Keratinocyte (primary cell): ENCODE measurements at places on chromosomes 5 and 9.

- no peak overlapping the region for H3K27ac ChIP-seq
- H3K4me3 ChIP-seq: no peak overlapping the region
- peaks cover 6% of the 10 kb centered on the region for H3K27me3 ChIP-seq
- peaks cover 8% of the 10 kb centered on the region for H3K4me1 ChIP-seq
These were observed 14.6 kb upstream of the ANGPTL2 start for GRCh38 chr9:127136880-127137639.

DNA sequence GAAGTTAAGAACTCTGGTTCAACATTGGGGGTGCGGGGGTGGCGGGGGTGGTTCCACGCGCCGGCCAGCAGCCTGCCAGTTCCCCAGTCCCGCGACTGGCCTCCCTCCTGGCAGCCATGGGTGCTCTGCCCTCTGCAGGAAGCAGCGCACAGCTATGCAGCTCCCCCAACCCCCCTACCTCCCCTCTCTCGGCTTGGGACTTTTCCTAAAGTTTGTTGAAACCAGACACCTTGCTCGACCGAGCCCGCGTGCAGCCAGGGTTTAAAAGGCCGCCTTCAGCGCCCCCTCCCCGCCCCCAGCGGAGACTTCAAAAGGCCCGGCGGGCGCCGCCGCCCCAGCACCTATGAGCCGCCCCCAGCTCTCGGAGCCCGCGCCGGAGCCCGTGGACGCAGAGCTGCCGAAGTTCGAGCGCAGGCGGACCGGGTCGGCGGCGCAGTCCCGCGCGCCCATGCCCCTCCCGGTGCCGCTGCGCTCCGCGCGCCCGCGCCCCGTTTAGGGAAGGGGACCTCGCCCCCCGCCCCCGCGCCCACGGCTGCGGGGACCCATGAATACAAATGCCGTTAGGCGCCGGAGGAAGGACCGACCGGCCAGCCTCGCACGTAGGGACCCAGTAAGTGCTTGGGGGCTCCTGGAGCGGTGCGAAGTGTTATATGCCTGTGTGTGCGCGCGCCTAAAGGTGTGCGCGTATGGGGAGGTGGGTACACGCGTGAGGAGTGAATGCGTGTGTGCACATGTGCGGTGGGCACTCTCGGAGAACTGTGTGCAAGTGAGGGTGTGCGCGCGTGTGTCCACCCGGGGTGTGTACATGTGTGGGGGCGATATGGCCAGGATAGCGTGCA is 1.4 kb upstream of the COL27A1 start:
- H3K4me1 ChIP-seq: peaks cover 25% of the 10 kb centered on the region
- no peak overlapping the region for H3K27ac ChIP-seq
- H3K36me3 ChIP-seq: no peaks in the 10 kb centered on the region
- H3K4me3 ChIP-seq: peak overlapping the region; percentile 20

DNA sequence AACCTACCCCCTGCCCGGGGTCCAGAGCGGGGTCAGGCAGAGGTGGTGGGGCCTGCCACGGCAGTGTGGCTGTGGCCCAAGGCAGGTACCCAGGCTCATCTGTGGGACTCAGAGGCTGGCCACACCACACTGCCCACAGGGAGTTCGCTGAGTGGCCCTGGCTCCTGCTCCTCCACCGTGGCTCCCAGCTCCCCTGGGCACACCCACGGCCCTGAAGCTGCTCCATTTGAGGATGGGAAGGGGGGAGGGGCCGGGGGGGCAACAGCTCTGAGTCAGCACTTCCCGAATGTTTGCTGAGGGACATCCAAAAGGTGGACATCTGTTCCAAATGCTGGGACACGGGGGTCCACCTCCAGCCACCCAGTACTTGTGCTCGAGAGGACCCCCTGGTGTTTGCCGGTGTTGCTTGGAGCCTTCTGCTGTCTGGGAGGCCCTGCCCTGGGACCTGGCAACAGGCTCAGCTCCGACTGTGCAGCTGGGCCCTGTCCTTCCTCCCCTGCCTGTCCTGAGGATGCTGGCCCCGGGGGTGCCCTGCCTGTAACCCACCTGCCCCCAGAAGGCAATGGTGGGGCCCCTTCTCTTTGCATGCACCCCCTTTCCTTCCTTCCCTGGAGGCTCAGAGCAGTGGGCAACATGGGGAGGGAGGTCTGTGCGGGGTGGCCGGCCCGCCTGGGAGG is 2.5 kb upstream of the NRARP start:
- H3K27me3 ChIP-seq: peaks cover 16% of the 10 kb centered on the region
- no peak overlapping the region for H3K4me3 ChIP-seq
- H3K36me3 ChIP-seq: no peaks in the 10 kb centered on the region
- H3K4me1 ChIP-seq: peaks cover 23% of the 10 kb centered on the region
- DNase-seq: no peak
- H3K27ac ChIP-seq: no peak overlapping the region

GRCh38 chr5:51109786-51110410 is 273.4 kb upstream of the ISL1 start:
- H3K36me3 ChIP-seq: no peaks in the 10 kb centered on the region
- no peaks in the 10 kb centered on the region for H3K4me1 ChIP-seq
- H3K27ac ChIP-seq: no peak overlapping the region
- H3K4me3 ChIP-seq: no peak overlapping the region

GRCh38 chr5:132595624-132596023 is 38.8 kb downstream of the RAD50 start:
- H3K36me3 ChIP-seq: peaks cover 13% of the 10 kb centered on the region
- H3K27ac ChIP-seq: no peak overlapping the region
- no peaks in the 10 kb centered on the region for H3K4me1 ChIP-seq
- DNase-seq: no peak
- H3K4me3 ChIP-seq: no peak overlapping the region
- H3K27me3 ChIP-seq: no peaks in the 10 kb centered on the region

DNA sequence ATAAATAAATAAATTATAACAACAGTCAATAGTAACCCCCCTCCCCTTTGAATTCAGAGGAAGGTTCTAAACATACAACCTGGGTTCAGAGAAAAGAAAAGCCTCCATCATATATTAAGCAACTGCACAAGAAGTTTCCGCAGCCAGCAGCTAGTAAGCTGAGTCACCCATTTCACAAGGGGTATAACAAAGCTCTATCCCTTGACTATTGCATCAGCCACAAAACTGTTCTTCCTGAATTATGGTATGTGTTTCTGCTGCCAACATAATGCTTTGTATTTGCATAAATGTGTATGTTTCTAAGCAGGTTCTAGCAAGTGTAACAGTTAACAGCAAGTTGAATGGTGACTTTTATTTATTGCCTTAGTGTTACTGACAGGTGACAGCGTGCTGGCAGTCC is 6.8 kb upstream of the CEP120 start:
- H3K4me3 ChIP-seq: no peak overlapping the region
- H3K4me1 ChIP-seq: peaks cover 14% of the 10 kb centered on the region
- DNase-seq: peak; percentile 63
- H3K27me3 ChIP-seq: no peaks in the 10 kb centered on the region
- peak overlapping the region; percentile 79 for H3K27ac ChIP-seq

- H3K27me3 ChIP-seq: no peaks in the 10 kb centered on the region
- no peak overlapping the region for H3K27ac ChIP-seq
- H3K4me3 ChIP-seq: no peak overlapping the region
- peaks cover 45% of the 10 kb centered on the region for H3K4me1 ChIP-seq
- no peaks in the 10 kb centered on the region for H3K36me3 ChIP-seq
- no peak for DNase-seq
These were observed 156.8 kb downstream of the MACROH2A1 start for GRCh38 chr5:135242021-135242865.

DNA sequence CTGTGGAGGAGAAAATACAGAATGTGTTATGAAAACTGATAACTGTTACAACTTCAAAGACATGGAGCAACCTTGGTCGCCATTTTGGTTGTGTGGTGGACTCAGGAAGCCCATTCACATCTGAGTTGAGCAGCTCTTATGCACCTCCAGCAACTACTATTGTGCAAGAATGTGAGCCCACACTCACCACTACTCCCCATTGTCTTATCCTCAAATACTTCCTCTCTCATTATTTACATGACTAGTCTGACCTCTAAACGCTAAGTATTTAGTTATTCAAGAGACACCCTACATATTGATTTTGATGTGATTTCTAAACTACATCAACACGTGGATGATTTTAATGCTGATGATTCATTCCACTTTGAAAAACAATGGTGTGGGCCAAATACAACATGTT is 516.6 kb upstream of the CLINT1 start:
- peaks cover 4% of the 10 kb centered on the region for H3K4me1 ChIP-seq
- no peak overlapping the region for H3K4me3 ChIP-seq
- no peak for DNase-seq
- H3K27me3 ChIP-seq: no peaks in the 10 kb centered on the region
- H3K27ac ChIP-seq: no peak overlapping the region
- H3K36me3 ChIP-seq: no peaks in the 10 kb centered on the region
